EL (cell line): ENCODE measurements at places on chromosomes 1 and 21.

DNA sequence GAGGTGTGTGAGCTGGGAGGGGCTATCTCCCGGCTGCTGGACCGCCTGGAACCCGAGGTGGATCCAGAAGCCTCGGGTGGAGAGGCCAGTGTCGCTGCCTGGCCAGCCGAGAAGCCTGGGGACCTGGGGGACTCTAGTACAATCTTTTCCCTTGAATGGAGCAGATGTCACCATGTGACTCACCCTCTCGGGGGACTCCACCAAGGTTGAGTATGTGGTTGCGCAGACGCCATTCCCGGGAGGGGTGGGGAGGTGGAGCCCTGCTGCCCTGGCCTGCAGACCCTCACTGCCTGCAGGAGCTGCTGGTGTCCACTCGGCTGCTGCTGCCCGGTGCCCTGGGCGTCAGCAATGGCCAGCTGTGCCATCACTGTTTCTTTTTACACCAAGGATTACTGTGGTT lies 40.3 kb downstream of the TP73 start:
- no peak for DNase-seq

DNA sequence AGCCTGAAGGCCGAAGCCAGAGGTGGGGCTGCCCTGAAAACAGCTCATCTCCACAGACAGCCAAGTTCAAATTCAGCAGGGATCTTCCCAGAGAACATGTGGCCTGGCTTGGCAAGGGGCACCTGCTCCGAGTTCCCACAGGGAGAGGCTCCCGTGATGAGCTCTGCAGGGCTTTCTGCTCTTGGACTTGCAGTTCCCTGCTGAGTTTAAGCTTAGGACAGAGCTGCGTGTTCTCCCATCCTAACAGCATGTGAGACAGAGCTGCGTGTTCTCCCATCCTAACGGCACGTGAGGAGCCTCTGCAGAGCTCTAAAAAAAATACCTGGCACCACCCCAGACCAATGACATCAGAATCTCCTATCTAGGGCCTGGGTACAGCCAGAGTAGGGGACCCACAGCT lies 113.0 kb upstream of the VAMP3 start:
- no peak for DNase-seq

- no peak for DNase-seq
These were observed 32.3 kb downstream of the FMO1 start for GRCh38 chr1:171280599-171280998.

DNA sequence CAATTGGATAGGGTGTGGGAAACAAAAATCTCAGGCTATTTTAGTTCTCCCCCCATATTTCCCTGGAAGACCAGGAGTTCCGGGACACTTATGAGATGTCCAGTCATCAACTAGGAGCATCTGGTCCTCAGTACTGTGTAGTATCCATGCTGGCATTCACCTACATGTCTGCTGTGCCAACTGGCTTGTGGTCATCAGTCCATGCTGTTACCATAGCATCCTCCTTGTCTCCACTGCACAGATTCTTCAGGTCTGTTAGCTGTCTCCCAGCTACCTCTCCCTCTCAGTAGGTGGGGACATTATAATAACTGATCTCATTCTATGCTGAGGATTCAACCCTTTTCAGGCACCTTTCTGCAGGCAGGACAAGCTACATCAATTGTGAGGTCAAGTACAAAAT lies 302.9 kb downstream of the BARHL2 start:
- DNase-seq = no peak

DNA sequence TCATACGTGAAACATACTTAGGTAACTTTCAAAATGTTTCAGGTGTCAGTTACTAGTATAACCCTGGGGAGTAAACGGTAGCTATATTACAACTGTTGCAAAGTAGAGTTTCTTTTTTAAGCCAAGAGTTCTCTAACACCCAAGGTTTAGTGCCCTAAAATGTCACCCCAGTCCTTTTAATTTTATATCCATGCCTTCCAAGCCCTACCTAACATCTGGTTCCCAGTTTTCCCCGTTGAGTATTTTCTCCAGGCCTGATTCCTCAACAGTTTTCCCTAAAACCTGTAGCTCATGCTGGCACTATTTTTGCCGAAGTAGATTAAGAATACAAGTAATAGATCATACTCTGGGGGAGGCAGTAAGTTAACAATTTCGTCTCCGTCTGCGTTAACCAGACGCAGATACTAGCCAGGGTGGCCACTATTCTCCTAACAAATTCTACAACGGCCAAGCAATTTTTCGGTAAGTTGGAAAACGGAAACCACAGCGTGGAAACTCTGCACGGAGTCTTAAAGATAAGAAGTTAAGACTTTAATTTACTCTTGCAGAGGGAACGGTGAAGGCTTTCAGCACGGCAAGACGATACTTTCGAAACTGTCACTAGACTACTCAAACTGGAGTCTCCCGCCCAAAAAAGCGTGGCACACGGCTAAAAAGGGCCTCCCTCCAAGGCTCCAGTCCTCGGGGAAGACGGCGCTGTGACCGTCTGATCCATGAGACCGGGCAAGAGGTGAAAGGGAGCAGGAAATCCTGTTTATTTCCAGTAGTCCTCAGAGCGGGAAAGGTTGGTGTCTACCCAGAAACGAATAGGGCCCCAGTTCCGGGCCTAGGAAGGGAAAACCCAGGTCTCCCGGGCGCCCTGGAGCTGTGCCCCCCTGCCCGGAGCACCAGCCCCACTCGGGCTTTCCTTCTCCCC lies 945 bp downstream of the SRSF4 start:
- no peak for DNase-seq

DNA sequence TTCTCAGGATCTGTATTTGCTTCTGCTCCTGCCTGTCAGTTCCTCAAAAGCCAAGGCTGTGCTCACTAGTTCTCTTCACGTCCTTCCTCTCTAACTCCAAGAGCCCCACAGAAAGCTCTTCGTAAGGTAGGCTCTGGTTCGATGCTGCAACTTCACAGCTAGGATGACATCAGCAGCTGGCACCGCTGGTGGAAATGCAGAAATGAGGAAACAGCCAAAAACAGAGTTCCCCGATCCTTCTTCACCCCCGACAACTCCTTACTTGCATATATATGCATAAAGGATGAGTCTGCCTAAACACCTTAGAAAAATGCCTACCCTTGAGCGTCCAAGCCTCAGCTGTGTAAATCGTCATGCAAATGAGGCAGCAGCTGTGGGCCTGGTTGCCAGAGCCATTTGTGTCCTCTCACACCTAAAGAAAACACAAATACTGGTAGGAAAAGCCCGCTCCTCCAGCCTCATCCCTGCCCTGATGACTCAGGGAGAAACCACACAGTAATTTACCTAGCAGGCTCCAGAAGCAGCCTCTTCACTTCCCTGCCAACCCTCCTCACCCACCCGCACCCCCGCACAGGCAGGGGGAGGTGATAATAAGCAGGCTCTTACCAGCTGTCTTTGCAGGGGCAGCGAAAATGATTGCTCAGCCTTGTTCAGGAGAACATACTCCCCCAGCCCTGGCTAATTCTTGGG lies 28.2 kb downstream of the BATF3 start:
- peak; percentile 68 for DNase-seq

DNA sequence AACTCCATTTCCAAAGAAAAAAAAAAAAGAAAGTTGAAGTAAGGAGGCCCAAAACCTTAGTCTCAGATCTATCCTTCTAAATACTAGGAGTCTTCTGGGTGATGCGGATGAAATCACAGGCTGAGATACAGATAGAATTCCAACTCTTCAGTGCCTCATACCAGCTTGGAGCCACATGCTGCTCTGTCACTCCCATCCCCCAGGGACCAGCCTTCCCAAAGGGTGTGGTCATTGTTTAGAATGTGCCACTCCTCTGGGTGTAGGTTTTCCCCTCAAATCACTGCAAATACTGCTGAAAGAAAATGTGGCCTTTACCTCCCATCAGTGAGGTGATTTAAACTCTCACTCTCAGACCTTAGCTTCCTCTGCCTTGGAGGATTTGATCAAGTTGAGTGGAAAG lies 112.9 kb downstream of the CDC7 start:
- peak; percentile 23 for DNase-seq

DNA sequence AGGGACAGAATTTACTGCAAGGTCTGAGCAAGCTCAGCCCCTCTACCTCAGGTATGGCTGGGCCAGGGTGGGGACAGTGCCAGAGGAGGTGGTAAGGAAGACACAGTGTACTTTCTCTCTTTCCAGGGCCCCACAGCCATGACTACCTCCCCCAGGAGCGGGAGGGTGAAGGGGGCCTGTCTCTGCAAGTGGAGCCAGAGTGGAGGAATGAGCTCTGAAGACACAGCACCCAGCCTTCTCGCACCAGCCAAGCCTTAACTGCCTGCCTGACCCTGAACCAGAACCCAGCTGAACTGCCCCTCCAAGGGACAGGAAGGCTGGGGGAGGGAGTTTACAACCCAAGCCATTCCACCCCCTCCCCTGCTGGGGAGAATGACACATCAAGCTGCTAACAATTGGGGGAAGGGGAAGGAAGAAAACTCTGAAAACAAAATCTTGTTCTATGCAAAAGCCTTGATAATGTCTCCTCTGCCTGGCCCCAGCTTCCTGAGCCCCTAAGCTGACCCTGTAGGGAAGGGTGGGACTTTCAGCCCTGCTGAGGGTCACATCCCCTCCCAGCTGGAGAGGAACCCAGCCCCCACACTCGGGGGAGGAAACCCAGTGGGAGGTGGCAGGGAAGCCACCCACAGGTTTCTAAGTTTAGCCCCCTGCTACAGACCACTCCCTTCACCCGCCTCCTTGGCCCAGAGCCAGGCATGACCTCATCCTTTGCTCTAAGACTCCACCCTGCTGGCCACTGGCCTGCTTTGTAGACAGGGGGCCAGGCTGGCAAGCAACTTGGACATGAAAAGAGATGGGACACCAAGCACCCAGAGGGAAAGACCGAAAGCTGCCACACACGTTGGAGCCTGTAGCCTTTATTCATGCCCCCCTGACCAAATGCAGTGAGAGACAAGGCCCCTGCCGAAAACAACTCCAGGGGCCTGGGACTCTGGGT lies 6.4 kb downstream of the RHOC start:
- peak; percentile 97 for DNase-seq

DNA sequence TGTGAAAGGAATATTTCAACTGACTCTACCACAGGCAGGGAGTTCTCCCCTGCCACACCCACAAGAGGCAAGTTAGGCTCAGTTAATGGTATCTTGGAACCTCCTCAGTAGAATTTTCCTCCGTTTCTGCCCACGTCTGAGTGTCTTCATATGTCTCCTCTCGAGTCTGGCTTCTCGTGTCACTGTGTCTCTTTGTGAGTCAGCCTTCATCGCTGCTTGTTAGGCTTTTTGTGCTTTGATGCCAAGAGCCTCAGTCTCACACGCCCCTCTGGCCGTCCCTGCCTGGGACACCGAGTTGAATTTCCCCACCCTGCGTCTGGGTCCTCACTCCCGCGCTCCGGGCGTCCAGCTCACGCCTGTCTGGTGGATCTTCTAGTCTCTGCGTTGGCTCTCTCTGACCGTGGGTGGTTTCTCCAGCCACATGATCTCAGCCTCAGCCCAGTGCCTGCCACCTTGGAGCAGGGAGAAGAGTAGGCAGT lies 125.7 kb upstream of the GADD45A start:
- DNase-seq = peak; percentile 77

DNA sequence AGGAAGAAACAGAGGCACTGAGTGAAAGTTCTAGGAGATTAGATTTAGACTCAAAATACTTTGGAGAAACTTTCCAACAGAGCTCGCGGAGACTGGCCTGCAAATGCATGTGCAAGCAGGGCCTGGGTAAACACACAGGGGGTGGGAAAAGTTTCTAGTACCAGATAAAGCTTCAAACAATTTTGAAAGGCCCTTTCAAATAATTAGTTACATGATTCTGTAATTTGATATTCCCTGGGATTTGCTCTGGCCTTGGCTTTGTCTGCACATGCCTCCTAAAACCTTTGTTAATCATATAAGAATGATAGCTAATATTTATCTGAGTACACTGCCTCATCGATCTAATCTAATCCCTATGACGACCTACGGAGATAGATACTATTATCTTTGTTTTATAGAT lies 31.3 kb downstream of the VTCN1 start:
- DNase-seq = no peak

GRCh38 chr1:61496501-61496900 lies 228.4 kb downstream of the TM2D1 start:
- peak; percentile 93 for DNase-seq

- DNase-seq = no peak
These were observed 15.9 kb downstream of the TNFRSF25 start for GRCh38 chr1:6450005-6450450.

DNA sequence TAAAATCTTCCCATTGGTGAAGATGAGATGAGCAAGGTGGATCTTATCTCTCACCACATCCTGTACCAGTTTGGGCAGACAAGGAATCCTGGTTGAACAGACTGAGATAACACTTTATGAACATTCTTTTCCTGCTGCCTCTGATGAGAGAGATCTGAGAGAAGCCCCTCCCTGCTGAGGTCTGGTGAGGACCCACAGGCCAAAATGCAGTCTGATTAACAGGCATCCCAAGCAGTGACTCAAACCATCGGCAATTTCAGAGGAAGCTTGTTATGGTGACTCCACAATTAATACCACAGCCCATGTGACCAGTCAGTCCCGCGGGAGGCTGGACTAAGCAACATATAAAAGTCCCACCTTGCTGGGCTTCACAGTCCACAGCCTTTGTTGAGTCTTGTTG lies at the start of gene PRR9:
TSS of gene PRR9 (plus strand) at position 373 of the 400 bp plus-strand sequence. CDS start 561 bp downstream, outside the sequence.
- DNase-seq = no peak
